ENCODE measurements at places on chromosomes 3 and 15. TPM values are rescaled to one million over a fixed set of nuclear protein-coding genes. Genes with fewer than 3 reads are reported as not detected.

THSD4 gene
- 33.1 TPM for total RNA-seq

GRCh38 chr3:82462977-82463376, 701.5 kb upstream of the GBE1 start:
- DNase-seq: peak; percentile 9
- no peaks in the 10 kb centered on the region for H3K36me3 ChIP-seq
- no peaks in the 10 kb centered on the region for H3K27me3 ChIP-seq
- H3K4me1 ChIP-seq: no peaks in the 10 kb centered on the region

DNA sequence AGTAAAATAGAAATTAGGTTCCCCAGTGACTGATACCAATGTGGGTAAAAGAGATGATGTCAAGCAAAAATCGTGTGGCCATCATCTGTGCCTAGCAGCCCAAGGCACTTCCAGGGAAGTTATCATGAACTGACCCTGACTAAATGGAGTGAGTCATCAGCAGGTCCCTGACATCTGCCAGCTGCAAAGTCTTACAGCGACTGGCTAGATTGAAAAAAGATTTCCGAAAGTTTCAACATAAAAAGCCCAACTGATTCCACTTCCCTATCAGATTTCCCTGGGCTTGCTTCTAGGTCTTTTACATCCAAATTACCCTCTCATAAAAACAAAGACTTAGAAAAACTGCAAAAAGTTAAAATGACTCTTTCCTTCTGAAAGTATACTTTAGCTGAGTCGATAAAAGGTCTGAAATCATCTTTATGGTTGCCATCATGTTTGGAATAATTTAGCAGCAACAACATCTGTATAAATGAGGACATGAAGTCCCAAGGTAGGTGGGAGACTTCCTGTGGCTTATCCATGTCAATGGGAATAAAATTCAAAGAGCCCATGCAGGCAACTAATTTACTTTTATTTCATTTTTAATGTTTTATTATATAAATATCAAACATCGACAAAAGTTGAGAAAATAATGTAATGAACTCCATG, 342.8 kb downstream of the ERC2 start:
- H3K36me3 ChIP-seq: no peaks in the 10 kb centered on the region
- H3K27ac ChIP-seq: no peak overlapping the region
- H3K27me3 ChIP-seq: no peaks in the 10 kb centered on the region
- peak; percentile 6 for DNase-seq

DNA sequence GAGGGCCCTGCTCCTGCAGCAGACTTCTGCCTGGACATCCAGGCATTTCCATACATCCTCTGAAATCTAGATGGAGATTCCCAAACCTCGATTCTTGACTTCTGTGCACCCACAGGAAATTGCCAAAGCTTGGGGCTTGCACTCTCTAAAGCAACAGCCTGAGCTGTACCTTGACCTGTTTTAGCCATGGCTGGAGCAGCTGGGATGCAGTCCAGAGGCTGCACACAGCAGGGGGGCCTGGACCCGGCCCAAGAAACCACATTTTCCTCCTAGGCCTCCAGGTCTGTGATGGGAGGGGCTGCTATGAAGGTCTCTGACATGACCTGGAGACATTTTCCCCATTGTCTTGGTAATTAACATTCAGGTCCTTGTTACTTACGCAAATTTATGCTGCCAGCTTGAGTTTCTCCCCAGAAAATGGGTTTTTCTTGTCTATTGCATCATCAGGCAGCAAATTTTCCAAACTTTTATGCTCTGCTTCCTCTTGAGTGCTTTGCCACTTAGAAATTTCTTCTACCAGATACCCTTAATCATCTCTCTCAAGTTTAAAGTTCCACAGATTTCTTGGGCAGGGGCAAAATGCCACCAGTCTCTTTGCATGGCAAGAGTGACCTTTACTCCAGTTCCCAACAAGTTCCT, 11.8 kb upstream of the MYO5A start:
- DNase-seq: no peak
- H3K27me3 ChIP-seq: no peaks in the 10 kb centered on the region
- H3K4me1 ChIP-seq: no peaks in the 10 kb centered on the region
- H3K27ac ChIP-seq: no peak overlapping the region
- no peak overlapping the region for H3K4me3 ChIP-seq

GRCh38 chr3:169842960-169843359, 26.8 kb downstream of the LRRC31 start:
- H3K4me3 ChIP-seq: no peak overlapping the region
- H3K36me3 ChIP-seq: no peaks in the 10 kb centered on the region
- no peaks in the 10 kb centered on the region for H3K4me1 ChIP-seq
- H3K27ac ChIP-seq: no peak overlapping the region
- no peaks in the 10 kb centered on the region for H3K27me3 ChIP-seq

Data from PC-9 (cell line).